G401 (cell line): ENCODE measurements at places on chromosomes 16 and 17.

DNA sequence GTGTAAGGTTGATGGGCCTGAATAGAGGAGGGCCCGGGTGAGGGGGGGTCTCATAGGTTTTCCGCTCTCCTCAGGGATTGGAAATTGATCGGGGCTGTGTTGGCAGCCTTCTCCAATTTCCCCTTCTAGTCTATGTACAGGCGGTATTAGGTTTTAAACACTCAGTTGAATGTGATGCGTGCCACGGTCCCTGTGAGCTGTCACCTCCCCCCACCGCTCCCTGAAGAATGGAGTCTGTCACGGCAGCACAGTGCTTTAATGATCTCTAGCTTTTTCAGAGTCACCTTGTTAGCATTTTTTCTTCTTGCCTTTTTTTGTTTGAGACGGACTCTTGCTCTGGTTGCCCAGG is 800 bp downstream of the COX4I1 start:
- DNase-seq: no peak

DNA sequence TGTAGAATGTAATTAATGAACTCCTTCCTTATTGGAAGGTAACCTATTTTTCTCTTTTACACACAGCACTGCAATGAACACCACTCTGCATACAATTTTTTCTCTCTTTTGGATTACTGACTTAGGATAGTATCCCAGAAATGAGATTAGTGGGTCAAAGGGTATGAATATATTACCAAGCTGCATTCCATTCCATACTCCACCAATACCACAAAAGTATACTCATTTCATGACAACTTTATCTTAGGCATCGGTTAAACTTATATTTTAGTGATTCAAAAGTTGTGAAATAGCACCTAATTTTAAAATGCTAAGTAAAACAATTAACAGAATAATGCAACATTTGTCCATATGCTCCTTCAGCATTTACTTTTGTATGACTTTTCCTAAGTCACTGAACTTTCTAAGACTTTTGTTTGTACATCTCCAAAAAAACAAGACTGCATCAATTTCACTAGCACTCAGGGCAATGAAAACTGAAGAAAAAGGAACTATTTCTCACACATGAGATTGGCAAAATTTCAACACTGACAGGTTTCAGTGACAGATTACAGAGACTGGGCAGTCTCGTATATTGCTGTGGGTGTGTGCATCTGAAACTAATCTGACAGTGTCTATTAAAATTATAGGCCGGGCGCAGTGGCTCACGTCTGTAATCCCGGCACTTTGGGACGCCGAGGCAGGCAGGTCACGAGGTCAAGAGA is 32.1 kb downstream of the HELZ start:
- DNase-seq: no peak

GRCh38 chr16:70526403-70526802 is 2.8 kb downstream of the SF3B3 start:
- no peak for DNase-seq

DNA sequence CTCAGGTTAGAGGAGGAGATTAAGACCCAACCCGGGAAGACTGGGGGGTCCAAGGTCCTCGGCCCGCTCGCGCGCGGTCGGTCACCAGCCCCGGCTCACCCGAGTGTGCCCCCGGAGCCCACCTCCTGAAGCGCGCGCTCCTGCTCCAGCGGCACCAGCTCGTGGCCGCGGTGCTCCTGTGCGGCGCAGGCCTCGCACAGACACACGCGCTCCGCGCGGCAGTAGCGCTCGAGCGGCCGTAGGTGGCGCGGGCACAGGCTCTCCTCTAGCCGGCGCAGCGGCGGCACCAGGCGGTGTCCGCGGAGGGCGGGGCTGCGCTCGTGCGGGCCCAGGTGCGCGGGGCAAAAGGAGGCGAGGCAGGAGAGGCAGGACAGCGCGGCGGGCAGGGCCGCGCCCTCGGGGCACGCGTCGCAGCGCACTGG is 618 bp downstream of the TRIM47 start:
- peak; percentile 71 for DNase-seq

GRCh38 chr17:31437720-31438400 is 46.4 kb downstream of the RAB11FIP4 start:
- DNase-seq: no peak

DNA sequence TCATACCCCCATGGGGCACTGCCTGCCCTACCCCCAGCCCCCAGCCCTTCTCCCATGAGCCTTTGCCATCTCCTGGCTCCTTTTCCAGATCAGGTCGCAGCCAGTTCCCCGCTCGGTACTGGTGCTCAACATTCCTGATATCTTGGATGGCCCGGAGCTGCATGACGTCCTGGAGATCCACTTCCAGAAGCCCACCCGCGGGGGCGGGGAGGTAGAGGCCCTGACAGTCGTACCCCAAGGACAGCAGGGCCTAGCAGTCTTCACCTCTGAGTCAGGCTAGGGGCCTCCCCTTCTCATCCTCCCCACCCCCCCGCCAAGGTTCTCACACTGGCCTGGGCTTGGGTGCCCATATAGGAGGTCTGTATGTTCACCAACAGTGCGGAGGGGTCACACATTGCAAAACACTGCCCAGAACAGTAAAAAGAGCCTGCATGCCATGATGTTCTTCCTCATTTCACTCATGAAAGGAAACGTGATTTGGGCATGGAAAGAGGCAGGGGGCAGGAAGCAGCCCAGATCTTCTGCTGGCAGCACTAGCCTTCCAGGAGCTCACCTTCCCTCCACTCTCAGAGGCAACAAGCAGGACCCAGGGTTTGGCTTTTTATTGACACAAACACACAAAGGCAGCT is 7.5 kb downstream of the IFI35 start:
- no peak for DNase-seq

DNA sequence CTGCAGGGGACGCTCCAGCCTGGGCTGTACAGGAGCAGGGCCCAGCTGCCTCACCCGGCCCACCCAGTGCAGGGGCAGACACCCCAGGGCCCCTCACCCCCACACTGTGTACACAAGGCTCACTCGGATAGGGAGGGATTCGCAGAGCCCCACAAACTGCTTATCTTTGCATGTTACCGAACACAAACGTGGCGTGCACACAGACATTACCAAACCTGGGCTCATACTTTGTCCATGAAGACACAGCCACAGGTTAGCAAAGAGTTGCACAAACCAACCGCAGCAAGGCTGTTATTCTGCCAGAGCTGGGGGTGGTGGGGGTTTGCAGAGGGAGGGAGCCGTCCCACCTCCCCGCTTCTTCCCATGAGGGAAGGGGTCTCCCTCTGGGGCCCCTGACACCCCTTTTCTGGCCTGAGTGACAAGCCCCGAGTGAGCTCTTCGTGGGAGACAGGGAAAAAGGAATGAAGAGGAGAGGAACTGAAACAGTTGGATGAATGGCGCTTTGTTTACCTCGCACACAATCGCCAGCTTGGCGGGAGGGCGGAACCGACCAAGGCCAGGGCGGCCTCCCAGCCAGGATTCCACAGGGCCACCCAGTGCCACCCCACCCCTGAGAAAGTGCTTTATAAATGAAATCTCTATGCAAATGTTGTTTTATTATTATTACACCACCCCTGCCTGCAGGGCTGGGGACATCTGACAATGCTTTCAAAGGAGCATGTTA is 434 bp upstream of the CPSF4L start:
- DNase-seq: peak; percentile 41

GRCh38 chr16:88317613-88317965 is 65.2 kb upstream of the ZNF469 start:
- no peak for DNase-seq

DNA sequence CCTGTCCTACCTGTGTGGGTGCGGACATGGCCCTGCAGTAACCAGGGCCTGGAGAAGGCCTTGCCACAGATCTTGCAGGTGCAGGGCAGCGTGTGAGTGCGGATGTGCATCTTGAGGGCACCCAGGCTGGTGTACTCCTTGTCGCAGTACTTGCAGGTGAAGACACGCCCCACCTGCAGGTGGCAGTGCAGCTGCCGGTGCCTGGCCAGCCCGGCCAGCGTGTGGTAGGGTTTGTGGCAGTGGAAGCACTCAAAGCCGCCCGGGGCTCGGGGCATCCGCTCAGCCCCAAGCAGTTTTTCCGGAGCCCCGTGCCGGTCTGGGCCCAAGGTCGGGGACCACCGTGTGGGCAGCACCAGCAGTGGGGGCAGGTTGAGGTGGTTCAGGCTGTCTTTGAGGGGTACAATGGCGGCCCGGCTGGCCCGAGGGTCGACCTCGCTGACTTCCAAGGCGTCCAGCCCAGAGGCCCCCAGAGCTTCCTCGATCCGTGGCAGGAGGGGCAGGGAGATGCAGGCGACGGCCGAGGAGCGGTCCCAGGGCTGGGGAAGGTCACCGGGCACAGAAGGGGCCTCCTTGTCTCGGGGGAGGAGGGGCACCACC is 5.1 kb downstream of the SNAI3 start:
- no peak for DNase-seq
